ENCODE measurements at places on chromosomes 4 and X.

GRCh38 chr4:184795214-184795844, 30.4 kb downstream of the ACSL1 start:
- no peak for DNase-seq

DNA sequence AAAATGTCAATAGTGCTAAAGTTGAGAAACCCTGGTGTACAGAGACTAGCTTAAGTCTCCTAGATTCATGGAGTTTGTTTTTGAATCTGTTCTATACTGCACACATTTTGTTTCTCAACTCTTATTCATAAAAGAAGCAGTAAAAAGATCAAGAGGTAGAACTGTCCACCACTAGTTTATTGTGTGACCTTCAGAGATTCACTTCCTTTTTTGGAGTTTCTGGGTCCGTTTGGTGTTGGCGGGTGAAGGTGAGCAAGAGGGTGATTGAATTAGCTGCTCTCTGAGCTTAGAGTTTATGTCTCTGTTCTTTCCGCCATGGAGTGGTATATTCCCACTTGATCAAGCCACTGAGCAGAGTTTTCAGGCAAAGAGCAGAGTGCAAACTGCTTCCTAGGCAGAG, 21.4 kb upstream of the PLAC1 start:
- no peak for DNase-seq

DNA sequence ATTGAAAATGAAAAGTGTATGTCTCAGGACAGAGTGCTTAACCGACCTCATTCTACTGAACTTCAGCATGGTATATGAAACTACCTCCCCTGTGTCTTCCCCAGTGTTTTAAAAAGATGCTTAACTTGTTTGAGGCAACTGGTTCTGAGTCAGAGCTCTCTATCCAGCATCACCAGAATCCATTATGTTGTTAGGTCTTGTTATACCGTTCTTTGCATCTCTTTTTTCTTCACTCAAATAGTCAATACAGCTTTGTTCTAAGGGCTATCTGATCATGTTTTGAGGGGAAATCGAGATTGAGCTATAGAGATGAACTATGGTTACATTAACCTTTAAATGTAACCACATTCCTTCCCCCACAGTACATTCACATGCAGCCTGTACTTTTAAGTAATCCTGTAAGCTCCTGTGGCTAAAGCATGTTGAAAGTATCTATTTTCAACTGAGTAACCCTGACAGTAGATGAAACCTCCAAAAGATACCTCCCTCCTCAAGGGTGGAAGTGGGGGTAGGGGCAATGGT, 514.4 kb downstream of the RPA4 start:
- DNase-seq = no peak

DNA sequence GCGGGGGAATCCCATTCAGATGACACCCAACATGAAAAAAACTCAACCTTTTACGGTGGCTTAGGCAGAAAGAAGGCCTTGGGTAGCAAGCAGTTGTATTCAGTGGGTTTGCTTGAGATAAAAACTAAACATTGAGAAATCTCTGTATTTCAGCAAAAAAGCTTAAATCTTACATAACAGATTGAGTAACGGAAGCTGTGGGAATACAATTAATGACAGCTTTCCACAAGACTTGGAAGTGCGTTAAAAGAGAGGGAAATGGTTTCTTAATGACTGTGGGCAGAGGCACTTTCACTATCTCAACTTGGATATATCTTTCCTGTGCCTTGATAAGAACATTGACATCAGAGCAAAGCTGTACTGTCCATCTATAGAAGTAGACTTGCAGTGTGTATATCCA, 418.5 kb upstream of the HS3ST1 start:
- no peak for DNase-seq

DNA sequence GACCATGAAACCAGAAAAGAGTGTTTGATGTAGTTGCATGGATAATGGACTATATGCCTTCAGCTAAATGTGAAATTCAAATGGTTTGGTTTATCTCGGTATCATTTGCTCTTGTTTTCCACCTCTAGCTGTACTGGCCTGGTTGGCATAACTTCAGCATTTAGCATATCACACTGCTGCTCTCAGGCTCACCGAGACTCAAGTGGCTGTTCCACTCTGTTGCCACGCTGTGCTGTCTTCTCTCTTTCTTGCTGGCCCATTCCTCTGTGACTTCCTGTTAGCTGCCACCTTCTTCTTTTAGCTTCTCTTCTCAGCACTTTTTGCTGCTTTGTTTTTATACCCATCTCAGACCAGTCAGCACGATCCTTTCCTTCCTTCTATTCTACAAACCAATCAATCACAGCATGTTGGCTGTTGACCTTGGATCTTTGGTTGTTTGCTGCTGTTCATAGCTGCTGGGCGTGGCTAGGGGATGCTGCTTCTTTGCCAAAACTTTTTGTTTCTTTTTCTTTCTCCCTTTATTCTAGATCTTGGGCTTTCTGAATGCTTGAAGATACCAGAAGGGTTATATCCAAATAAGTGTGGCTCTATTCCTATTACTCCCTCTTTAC, 24.0 kb downstream of the INTS6L start:
- DNase-seq = no peak

GRCh38 chr4:93760284-93760683, 68.3 kb upstream of the ATOH1 start:
- no peak for DNase-seq

GRCh38 chr4:117135634-117136354, 50.4 kb upstream of the TRAM1L1 start:
- DNase-seq = no peak

- no peak for DNase-seq
Observed at GRCh38 chrX:11420851-11421250, 127.6 kb downstream of the AMELX start.

- DNase-seq = no peak
Observed at GRCh38 chrX:39115166-39115565, 313.9 kb downstream of the MID1IP1 start.

- DNase-seq = no peak
Observed at GRCh38 chr4:174213731-174214100, 69.8 kb downstream of the FBXO8 start.

GRCh38 chr4:25131926-25132325, 28.3 kb downstream of the SEPSECS start:
- no peak for DNase-seq

- DNase-seq = no peak
Observed at GRCh38 chr4:99655308-99656081, 2.1 kb downstream of the C4orf54 start.

DNA sequence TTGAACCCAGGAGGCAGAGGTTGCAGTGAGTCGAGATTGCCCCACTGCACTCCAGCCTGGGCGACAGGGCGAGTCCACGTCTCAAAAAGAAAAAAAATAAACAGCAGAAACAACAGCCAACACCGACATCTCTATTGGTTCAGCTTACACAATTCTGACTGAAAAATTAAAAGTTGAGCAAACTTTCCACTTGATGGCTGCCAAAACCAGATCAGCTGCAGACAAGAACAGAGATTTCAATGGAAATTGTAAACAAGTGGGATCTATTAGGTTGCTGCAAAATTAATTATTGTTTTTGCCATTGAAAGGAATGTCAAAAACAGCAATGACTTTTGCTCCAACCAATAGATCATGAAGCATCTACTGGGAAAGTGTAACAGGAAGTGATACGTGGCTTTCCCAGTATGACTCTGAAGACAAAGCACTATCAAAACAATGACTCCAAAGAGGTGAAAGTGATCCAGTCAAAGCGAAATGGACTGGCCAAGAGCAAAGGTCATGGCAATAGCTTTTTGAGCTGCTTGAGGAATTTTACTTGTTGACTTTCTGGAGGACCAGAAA, 26.3 kb downstream of the UPF3B start:
- no peak for DNase-seq

DNA sequence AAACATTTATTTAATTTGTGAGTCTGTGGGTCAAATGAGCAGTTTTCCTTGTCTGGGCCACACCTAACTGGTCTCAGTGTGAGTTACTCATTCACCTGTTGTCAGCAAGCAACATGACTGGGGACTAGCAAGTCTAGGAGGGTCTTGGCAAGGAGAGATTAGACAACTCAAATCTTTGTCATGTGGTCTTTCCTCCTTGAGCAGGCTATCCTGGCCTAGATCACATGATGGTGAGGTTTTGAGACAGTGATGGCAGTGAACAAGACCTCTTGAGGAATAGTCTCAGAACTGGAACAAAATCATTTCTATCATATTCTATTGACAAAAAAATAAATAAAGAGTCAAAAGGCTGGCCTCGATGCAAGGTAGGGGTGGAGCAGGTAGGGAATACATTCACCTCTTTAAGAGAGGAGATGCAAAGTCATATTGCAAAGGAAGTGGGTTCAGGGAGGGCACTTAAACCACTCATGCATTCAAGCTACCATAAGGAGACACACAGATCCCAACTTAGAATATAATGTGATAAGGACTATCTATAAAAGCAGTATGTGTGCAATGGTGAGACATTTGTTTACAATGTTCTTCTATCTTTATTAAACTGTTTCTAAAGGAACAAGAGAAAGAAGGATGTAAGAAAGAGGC, 135.7 kb downstream of the ZNF330 start:
- no peak for DNase-seq

- no peak for DNase-seq
Observed at GRCh38 chr4:183149616-183150539, 50.8 kb downstream of the WWC2 start.

DNA sequence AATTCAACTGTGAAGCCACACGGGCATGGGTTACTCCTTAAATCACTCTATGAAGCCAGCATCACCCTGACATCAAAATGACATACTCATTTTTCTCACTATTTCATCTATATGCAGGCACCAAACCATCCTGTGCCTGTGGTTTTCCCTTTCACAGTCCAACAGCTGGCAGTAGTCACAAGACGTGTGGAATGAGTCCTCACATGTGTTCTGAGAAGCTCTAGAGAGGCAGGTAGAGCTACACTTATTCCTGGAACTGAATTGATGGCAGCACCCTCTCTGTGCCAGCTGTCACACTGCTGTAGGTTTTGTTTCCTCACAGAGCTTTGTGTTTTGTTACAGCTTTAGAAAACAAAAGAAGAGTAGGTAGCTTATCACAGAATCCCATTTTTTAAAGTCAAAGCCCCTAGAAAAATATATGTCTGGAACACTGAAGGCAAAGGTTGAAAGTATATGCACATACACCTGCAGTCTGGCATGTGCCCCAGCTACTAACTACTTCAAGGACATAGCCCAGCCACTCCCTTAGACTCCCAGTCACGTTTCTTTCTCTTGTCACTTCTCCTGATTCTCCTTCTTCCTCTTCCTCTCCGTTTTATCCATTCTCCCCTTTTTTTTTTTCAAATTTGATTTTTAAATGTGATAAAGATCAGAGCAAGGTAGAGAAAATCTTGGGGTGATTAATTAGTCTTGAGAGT, 107.1 kb downstream of the ANXA10 start:
- DNase-seq = no peak

DNA sequence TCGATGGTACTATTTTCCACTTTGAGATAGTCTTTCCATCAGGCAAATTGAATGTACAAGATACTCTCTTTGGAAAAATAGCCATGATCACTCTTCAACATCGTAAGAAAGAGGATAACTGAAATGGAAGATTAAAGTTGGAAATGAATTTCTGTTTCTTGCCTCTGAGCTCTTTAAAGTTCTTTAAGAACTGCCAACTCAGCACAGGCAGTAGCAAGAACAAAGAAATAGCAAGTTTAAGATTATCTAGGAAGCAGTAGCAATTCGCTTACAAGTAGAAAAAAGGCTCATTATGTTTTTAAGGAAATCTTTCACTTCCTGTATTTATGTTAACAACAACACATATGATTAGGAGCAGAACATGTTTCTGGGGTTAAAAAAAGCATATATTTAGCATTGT, 127.6 kb downstream of the CDS1 start:
- DNase-seq = no peak

- DNase-seq = no peak
Observed at GRCh38 chrX:101759000-101759399, 99.3 kb upstream of the ARMCX2 start.

- DNase-seq = no peak
Observed at GRCh38 chr4:14399848-14400247, 602.4 kb upstream of the CPEB2 start.

DNA sequence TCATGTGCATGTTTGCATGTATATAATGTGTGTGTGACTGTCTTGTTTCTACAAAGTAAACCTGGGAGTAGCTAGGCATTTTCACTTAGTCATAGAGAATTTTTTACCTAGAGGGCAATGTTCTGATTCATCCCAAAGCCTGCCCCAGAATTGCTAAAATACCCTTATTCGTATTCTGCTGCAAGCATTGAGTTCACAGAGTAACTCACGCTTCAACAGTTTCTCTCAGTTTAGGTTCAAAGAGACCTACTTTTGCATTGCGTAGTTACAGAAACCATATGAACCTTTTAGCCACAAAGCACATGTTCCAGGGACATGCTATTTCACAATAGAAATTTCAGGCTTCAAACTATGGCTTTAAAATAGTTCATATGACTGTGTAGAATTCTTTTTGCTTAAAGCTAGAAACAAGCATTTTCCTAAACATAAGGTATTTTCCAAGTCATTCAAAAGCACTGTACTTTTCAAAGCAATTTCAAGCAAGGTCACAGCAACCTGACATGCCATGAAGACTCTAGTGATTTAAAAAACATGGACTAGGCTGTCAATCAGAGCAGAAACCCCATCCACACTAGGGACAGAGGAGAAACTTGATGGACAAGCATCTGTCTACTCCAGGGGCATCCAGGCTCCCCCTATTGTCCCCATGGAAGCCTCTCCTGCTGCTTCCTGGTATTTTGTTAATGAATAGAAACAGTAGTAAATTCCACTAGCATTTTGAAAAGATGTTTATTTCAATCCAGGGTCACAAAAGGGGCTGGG, 81.5 kb upstream of the MAPK10 start:
- no peak for DNase-seq

- DNase-seq = no peak
Observed at GRCh38 chrX:22944945-22945344, 54.8 kb upstream of the DDX53 start.

GRCh38 chrX:130637591-130637990, 235.8 kb downstream of the RBMX2 start:
- DNase-seq = no peak

DNA sequence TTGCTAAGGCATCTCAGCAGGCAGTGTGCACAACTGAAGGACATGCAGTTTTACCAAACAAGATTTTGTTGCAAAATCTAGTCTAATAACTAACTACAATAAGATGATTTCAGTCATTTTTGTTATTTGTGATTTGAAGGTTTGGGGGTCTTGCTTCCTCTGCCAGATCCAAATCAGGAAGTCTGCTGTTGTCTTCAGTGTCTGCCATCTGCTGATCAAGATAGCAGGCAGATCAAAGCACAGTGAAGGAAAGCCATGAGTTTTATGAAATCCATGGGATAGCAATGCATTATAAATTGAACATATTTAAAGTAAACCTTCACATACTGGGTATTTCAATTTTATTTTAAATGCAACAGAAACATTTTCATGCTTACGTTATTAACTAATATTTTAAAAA, 169.1 kb upstream of the ETNPPL start:
- DNase-seq = no peak

DNA sequence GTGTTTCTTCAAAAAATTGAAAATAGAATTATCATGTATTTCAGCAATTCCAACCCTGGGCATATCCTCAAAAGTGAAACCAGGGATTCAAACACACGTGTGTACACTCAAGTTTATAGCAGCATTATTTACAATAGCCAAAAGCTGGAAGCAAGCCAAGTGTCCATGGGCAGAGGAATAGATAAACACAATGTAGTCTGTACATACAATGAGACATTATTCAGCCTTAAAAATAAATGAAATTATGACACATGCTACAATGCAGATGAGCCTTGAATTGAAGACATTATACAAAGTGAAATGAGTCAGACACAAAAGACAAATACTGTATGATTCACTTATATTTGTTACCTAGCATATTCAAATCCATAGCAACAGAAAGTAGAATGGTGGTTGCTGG, 853.4 kb downstream of the STIM2 start:
- no peak for DNase-seq

GRCh38 chrX:68827848-68828624, 785 bp upstream of the EFNB1 start:
- peak; percentile 50 for DNase-seq

- no peak for DNase-seq
Observed at GRCh38 chrX:101676571-101676970, 16.9 kb upstream of the ARMCX2 start.
